ENCODE measurements at places on chromosomes 16 and 17.

GRCh38 chr16:84184775-84185174, 2.1 kb downstream of the TAF1C start:
- no peak for DNase-seq

- no peak for DNase-seq
These were observed 7.0 kb upstream of the TMEM92 start for GRCh38 chr17:50267074-50267841.

DNA sequence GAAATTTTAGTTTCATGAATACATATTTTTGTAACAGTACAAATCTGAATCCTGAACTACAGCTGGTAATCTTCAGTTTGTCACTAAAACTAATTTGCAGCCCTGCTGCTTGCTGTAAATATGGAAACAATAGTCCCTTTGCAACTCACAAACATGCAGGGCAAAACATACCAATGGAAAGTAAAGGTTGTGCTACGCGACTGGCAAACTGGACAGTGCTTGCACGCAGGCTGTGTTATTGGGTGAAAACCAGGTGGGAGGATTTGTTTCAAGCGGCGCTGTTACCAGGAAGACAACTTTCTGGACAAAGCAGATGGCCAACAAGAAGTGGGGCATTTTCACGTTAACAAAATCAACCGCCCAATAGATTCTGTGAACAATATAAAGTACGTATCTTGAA, 93.5 kb downstream of the CDYL2 start:
- DNase-seq, result no peak

DNA sequence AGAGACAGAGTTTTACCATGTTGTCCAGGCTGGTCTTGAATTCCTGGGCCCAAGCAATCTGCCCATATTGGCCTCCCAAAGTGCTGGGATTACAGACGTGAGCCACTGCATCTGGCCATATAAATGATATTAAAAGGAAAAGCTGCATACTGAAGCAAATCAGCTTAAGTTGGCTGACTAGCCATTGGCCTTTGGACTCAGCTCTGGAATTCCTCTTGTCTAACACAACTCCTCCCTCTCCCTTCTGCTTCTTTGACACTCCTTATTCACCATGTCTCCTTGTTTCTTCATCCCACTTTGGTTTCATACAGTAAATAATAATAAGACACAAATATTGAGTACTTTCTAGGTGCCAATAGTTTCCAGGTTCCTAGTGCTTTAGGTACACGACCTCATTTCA, 7.5 kb downstream of the KRT12 start:
- DNase-seq, result no peak

- peak; percentile 67 for DNase-seq
These were observed 3.6 kb upstream of the ZNHIT3 start for GRCh38 chr17:36482611-36483504.

DNA sequence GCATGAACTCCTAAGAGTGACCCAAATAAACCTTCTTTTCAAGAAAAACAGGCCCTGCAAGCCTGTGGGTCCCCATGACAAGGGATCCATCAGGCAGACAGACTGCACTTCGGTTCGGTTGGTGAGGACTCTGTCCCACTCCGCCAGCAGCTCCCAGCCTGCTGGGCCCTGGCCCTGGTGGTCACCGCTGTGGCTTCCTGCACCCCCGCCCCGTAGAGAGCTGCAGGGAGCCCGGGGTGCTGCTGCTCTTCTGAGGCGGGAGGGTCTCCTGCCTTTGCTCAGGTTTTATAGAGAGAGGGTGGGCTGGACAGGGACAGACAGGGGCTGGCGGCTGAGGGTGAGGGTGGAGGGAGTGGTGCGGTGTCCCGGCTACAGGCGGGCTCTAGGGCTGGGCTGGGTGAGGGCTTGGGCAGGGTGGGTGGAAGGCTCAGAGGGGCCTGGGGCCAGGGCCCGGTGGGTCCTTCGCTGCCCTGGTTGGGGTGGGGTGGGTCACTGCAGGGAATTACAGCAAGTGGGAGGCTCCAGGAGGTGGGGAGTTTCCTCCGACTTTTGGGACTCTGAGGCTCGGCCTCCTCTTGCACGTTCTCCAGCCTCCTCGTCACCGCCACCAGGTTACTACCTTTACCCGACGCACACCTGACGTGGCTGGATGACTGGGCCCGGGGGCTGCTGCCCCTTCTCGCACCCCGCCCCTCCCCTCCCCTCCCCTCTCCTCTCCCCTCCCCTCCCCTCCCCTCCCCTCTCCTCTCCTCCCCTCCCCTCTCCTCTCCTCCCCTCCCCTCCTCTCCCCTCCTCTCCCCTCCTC, 90.2 kb upstream of the CBX4 start:
- DNase-seq, result no peak
